ENCODE measurements at places on chromosomes 5 and 9.

- no peak for DNase-seq
Observed at GRCh38 chr9:108776920-108777639, 78.7 kb downstream of the ACTL7B start.

- no peak for DNase-seq
Observed at GRCh38 chr5:81633891-81634290, 117.0 kb downstream of the SSBP2 start.

DNA sequence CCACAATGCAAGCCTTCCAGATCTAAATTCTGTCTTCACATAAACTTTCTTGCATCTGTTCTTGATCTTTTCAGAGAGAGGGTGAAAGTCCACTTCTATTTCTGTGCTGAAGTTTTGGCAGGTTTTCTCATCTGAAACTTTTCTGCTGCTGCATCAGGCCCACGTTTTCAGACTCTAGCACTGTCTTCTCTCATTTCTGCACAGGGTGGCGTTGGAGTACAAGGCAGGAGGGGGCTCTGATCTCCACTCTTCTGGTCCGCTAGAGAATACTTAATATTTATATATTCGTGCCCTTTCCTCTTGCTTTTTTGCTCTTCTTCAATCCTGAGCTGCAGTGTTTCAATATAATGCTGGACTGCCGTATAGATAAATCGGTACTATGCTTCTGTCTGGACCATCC lies 204.0 kb upstream of the PRDM9 start:
- DNase-seq: no peak

DNA sequence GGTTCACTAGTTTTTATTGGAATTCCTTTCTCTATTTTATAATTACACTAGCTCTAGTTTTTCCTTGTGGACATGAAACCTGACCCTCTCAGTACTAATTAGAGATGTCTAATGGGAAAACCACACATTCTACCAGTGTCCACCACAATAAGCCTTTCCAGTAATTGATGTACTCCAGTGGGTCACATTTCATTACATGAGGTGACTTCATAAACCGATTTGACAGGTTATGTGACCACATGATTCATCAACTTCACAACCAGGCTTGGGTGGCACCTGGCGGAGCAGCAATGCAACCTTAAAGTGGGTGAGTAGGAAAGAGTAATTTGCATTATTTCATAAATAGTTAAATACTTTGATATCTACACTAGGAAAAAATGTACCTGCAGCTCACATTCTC lies 284.2 kb upstream of the ADAMTS16 start:
- no peak for DNase-seq

DNA sequence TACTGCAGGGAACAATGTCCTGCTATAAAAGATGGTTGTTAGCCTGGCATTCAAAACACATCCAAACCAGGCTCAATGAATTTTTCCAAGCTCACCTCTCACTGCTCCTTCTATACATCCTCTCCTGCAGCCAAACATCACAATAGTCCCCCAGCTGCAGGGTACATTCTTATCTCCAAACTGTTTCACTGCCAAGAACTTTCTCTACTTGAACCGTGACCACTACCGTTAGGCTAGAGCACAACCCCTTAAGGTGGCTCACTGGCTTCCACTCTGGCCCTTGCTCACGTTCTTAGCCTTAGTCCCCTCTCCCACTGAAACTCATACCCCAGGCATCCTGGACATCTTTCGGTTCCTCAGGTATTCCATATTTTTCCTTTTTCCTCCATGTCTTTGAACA lies 29.0 kb upstream of the ANXA6 start:
- DNase-seq: no peak

DNA sequence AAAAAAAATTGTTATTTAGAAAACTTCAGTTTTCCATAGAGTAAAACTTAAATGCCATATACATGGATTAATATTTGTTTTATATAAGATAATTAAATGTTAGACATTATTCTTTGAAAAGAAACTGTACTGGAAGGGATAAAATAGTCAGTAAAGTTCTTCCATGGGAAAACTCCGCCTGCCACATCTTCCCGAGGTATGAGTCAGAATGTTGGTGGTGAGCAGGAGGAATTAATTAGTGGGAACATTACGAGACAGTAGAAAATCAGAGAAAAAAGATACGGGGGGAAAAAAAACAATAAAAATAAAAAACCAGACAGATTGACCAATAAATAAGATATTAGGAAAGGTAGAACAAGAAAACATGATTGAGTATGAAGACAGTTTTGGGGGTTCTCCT lies 930.3 kb upstream of the C9orf72 start:
- DNase-seq: no peak

GRCh38 chr9:38309324-38310195 lies 82.9 kb upstream of the ALDH1B1 start:
- DNase-seq: no peak

DNA sequence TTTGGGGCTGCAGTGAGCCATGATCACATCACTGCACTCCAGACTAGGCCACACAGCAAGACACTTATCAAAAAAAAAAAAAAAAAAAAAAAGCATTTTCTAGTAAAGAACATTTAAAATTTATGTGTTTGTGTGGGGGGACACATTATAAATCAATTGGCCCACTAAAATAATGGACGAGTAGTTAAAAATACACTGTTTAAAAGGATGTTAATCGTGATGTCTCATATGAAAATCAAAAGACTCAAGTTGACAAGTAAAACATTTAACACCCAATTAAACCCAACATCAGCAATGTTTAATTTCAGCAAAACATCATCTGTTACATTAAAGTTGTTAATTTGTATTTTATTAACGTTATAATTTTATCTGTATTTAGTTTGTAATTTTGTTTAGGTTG lies 152.3 kb downstream of the MAPKAP1 start:
- no peak for DNase-seq

DNA sequence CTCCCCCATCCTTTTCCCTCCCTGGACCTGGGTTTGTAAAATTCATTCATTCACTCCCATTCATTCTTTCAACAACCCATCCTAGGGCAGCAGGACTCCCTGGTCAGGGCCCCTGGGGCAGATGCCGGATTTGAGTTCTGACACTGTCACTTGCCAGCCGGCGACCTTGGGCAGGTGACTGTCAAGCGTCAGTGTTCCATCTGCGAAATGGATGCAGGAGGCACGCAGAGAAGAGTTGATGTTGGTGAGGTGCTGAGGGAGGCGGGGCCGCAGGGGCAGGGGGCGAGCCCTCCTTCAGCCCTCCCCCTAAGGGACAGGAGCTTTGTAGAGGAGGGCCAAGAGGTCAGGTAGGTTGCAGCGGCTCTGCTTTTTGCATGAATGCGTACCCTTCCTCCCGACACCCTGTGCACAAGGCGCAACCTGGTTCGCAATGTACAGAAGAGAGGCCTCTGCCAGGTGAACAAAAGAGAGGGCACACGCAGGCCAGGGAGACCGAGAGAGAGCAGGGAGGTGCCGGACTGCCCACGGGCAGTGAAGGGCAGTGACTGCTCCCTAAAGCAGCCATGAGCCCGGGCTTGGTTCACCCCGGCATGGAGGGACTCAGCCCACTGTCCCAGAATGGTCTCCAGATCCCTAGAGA lies 128.1 kb downstream of the BARX1 start:
- DNase-seq: no peak

DNA sequence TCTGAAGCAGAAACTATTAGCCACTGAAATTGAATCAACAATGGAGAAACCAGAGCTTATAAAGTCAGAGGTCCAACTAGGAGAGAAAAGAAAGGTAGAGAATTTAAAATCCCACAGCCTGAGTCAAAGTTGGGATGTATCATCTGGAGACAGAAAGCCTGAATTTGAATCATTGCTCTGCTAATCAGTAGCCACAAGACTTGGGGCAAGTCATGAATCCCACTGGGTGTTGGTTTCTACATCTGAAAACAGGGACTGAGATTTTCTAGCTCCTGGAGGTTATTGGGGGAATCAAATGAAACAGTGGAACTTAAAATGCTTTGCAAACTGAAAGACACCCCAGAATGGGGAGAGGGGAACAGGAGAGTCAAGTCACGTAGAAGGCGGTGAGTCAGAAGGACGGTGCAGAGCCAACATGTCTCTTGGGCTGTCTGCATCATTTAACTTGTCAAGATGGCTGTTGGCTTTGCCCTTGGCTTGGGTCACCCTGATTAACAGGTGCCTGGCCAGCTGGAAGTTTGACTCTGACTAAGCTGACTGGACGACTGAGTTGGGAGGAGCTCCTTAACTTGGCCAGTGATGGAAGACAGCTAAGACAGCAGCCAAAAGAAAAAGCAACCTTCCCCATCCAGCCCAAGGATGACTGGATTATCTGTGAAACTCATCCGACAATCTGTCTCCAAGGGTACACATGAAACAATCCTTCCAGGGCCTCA lies 60.6 kb upstream of the ADRA1B start:
- no peak for DNase-seq

- no peak for DNase-seq
Observed at GRCh38 chr5:169703813-169704212, 66.7 kb downstream of the DOCK2 start.

- DNase-seq: no peak
Observed at GRCh38 chr9:93287189-93287552, 103.2 kb downstream of the WNK2 start.

GRCh38 chr5:141420855-141421488 lies at the start of gene PCDHGA11:
Gene PCDHGA11 (plus strand): TSS chr5:141421051. CDS start chr5:141421228, 177 bp downstream.
- no peak for DNase-seq

DNA sequence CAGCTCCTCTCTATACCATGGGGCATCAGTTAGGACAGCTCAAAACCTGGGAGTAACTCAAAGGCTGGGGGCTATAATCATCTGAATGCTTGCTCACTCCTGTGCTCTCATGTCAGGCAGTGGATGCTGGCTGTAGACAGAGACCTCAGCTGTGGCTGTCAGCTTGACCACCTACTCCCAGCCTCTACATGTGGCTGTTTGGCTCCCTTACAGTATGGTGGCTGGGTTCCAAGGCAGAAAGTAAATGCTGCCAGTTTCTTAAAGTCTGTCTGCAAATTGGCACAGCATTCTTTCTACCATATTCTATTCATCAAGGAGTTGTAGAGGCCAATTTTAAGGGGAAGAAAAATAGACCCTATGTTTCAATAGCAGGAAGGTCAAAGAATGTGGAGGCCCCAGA lies 66.9 kb downstream of the TMC1 start:
- no peak for DNase-seq

DNA sequence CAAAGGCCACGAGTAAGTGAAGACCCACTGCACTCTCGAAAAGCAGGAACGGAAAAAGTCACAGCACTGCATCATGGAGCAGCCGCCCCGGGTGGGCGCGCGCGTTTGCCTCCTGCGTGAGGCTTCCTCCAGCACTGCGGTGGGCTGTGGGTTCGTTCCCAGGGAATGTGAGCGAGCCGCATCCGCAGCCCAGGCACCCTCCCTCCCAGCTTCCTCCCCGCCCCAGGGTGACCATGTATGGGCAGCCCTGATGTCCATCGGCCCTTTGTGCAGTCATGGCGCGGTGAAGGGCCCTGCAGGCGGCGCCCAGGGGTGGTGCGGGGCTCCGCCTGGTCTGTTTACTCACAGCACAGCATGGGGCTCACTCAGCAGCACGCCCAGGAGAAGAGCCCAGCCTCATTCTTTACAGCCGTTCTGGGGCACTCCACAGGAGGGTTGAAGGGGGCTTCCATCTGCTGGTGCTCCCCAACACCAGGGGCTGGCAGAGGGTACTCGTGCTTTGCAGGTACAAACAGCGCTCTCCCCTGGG lies 32.7 kb downstream of the KCNT1 start:
- no peak for DNase-seq

DNA sequence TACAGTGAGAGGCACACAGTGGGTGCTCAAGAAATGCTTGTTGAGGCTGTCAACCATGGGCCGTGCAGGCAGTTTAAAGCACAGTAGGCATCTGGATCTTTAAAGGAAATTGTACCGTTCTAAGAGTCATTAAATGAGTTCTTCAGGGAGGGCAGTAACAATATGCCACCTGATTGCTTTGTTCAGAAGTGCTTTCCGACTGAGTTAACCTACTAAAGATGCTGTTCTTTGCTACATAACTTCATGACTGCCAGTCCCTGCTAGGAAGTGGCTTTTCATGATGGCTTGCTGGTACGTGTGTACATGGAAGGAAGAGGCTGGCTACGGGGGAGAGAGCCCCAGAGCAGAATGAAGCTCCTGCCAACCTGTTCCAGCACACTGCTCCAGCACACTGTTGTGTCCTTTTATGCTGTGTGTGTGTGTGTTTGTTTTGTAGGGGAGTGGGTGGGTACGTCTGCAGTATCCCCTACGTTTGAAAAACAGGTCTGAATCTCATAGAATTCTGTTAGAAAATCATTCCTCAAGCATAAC lies 41.9 kb upstream of the PPP2R2B start:
- DNase-seq: no peak

GRCh38 chr5:142186857-142187594 lies 78.4 kb downstream of the NDFIP1 start:
- DNase-seq: no peak

- DNase-seq: no peak
Observed at GRCh38 chr9:71816916-71817451, 48.7 kb upstream of the CEMIP2 start.

GRCh38 chr5:55303238-55303690 lies 4.2 kb downstream of the DHX29 start:
- DNase-seq: no peak

DNA sequence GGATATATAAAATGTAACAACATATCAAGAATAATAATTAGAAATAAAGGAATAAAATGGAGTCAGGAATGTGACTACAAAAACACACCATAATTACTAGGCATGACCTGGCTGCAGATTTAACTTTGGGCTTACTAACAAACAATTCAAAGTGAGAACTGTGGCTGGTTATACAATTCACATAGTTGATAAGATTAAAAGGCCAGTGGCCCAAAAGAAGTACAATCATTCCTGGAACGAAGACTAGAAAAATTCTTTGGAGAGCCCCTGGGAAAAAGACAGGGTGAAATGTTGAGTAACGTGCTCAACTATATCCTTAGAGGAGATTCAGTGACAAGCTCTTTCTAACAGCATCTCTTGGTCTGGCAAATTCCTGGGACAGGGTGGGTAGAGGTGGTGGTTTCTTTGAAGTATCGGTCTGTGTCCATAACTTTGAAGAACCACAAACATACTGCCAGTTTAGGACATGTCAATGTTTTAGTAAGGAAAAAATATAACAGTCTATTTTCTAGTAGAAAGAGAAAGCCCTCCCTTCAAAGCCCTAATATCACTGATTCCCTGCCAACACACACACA lies 75.0 kb upstream of the IL6ST start:
- no peak for DNase-seq

GRCh38 chr5:1799110-1799601 lies 481 bp downstream of the MRPL36 start:
- DNase-seq: no peak

- no peak for DNase-seq
Observed at GRCh38 chr9:72346333-72346732, 18.7 kb downstream of the ZFAND5 start.

DNA sequence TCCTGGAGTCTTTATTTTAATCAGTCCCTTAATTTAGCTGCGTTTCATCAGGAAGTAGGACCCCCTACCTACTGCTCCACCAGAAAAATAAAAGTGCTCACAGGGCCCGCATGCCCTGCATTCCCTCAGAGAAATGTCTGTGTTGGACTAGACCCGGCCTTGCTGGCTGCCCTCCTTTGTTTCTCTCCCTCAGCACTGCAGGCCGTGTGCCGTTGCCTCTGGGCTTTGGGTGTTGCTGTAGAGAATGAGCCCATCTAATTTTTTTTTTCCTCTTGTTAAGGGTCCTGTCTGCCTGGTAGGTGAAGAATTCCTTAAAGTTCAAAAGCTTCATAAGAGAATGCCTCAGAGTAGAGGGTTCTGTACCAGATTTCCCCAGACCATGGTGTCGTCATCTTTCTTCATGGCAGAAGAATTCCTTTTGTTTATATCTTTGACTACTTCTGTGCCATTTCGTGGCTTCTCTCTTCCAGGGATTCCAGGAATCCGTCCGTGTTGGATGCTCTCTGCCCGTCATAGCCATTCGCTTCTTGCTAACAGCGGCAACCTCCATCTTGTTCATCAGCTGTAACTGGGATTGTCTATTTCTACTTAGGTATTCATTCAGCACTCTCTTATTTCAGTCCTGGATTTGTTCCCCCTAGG lies 49.8 kb upstream of the ANGPTL2 start:
- DNase-seq: no peak

- DNase-seq: no peak
Observed at GRCh38 chr5:173778152-173778782, 109.9 kb upstream of the CPEB4 start.

Measured in C1 segment of cervical spinal cord (tissue), 14 donors.